Esophagus muscularis mucosa (tissue), 4 donors: ENCODE measurements at places on chromosomes 16 and 17. TPM values are rescaled to one million over a fixed set of nuclear protein-coding genes. Genes with fewer than 3 reads are reported as not detected.

The RNU2-1 gene
- total RNA-seq: not detected

The HOXB1 gene
- not detected for total RNA-seq

The CES5A gene
- not detected for total RNA-seq

The MT1G gene
- total RNA-seq: 59.0 TPM

The CD300LG gene
- total RNA-seq: 0.83 TPM
